Esophagus muscularis mucosa (tissue), 4 donors: ENCODE measurements at places on chromosomes 12 and 14. TPM values are rescaled to one million over a fixed set of nuclear protein-coding genes. Genes with fewer than 3 reads are reported as not detected.

GRCh38 chr12:46430340-46430948, 57.9 kb upstream of the SLC38A2 start:
- H3K4me3 ChIP-seq = no peak overlapping the region
- no peaks in the 10 kb centered on the region for H3K27me3 ChIP-seq
- H3K4me1 ChIP-seq = peaks cover 12% of the 10 kb centered on the region
- no peaks in the 10 kb centered on the region for H3K36me3 ChIP-seq
- no peak overlapping the region for H3K27ac ChIP-seq
- no peak for DNase-seq

DNA sequence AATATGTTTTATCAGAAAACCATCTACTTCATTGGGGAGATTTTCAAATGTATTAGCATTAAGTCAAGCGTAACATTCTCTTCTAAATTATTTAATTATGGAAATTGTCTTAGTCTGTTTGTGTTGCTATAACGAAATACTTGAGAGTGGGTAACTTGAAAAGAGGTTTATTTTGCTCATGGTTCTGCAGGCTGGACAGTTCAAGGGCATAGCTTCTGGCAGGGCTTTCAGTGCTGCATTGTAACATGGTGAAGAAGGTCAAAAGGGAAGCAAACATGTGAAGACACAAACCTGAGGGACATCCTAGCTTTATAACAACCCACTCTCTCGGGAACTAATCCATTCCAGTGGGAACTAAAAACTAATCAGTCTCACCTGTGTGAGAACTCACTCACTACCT, 84.3 kb upstream of the TMPO start:
- no peak overlapping the region for H3K27ac ChIP-seq
- no peak overlapping the region for H3K4me3 ChIP-seq
- no peaks in the 10 kb centered on the region for H3K27me3 ChIP-seq

- no peaks in the 10 kb centered on the region for H3K4me1 ChIP-seq
- H3K36me3 ChIP-seq = no peaks in the 10 kb centered on the region
- H3K27me3 ChIP-seq = no peaks in the 10 kb centered on the region
- no peak overlapping the region for H3K4me3 ChIP-seq
- no peak overlapping the region for H3K27ac ChIP-seq
- no peak for DNase-seq
These were observed 12.3 kb upstream of the RIMBP2 start for GRCh38 chr12:130728158-130729058.

DNA sequence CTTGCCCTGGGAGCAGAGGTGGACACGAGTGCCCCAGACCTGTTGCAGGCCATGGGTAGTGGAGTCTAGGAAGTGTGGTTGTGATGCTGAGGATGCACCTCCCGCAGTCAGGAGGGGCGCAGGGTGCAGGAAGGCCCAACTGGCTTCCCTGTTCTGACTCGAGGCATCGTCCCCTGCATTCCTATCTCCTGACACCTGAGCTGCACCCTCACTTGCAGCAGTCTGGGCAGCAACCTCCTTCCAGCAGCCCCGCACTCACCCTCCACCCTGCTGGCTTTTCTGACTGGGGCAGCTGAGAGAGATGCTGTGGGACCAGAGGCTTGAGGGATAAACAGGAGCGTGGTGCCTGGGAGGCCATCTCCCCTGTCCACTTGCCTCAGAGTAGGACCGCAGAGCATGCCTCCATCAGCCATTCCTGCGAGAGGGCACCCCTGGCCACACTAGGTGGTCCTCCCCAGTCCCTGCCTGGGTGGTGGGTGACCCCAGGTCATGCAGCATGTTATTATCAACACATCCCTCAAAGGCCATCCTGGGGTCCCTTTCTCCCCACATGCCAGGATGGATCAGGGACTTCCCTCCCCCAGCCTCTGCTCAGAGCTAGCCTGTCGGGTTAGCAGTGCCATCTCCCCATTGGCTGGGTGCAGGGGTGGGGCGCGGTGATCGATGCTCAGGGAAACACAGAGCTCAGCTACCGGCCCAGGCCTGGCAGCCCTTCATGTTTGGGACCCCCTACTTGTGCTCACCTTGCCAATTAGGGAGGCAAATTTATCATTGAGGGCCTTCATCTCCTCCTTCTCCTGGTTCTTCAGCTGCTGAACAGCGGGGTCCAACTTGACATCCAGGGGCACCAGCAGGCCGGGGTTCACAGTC, 719 bp downstream of the KRT80 start:
- H3K27ac ChIP-seq = peak overlapping the region; percentile 63
- no peak for DNase-seq
- no peaks in the 10 kb centered on the region for H3K27me3 ChIP-seq
- H3K4me1 ChIP-seq = peaks cover 68% of the 10 kb centered on the region
- no peaks in the 10 kb centered on the region for H3K36me3 ChIP-seq

DNA sequence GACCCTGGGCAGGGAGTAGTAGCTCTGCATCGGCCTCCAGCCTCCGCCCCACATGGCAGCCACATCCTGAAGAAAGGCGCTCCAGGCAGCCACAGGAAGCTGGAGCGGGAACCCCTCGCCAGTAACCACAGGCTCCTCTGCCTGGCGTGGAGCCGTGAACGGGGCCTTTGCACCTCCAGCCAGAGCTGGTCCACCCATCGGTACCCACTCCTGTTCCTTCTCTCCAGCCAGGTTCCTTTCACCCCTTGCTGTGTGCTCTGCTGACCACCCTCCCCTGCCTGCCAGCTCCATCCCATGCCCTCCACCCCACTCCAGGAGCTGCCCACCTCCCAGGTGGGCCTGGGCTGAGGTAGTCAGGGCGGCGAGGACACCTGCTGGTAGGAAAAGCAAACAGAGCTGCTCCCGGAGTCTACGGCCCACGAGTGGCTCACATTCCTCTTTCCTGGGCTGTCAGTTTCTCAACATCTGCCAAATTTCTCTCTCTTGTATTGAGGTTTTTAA, 2.7 kb downstream of the TGFB3 start:
- H3K27me3 ChIP-seq = no peaks in the 10 kb centered on the region
- peak overlapping the region; percentile 96 for H3K27ac ChIP-seq
- no peaks in the 10 kb centered on the region for H3K36me3 ChIP-seq
- H3K4me1 ChIP-seq = peaks cover 63% of the 10 kb centered on the region

GRCh38 chr14:69719501-69719951, 47.4 kb upstream of the SRSF5 start:
- H3K27ac ChIP-seq = peak overlapping the region; percentile 29
- no peaks in the 10 kb centered on the region for H3K27me3 ChIP-seq
- no peaks in the 10 kb centered on the region for H3K36me3 ChIP-seq

DNA sequence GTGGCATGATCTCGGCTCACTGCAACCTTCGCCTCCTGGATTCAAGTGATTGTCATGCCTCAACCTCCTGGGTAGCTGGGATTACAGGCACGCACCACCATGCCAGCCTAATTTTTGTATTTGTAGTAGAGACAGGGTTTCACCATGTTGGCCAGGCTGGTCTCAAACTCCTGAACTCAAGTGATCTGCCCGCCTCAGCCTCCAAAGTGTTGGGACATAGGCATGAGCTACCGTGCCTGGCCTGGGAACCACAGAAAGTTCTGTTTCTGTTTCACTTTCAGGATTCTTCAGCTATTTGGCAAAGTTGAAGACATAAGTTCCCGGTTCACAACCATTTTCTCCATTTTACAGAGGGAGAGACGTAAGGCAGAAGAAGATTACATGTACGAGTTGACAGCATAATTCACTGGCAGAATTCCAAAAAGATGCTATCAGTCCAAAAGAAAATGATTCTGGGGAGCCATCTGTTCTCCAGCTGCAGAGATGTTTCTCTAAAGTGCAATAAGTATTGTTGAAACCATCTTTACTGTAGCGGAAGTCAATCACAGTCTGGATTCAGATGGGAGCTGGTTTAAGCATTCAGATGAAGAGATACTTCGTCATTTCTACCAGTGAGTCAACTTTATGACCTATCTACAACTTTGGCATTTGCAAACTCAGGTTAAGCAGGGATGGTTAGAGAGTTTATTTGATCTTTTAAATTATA, 8.1 kb upstream of the RNF34 start:
- H3K36me3 ChIP-seq = no peaks in the 10 kb centered on the region
- H3K4me3 ChIP-seq = no peak overlapping the region
- DNase-seq = no peak

GRCh38 chr14:65224799-65225198, 122.5 kb upstream of the MAX start:
- DNase-seq = no peak
- no peaks in the 10 kb centered on the region for H3K36me3 ChIP-seq
- peaks cover 8% of the 10 kb centered on the region for H3K4me1 ChIP-seq
- H3K27ac ChIP-seq = no peak overlapping the region
- no peaks in the 10 kb centered on the region for H3K27me3 ChIP-seq

DNA sequence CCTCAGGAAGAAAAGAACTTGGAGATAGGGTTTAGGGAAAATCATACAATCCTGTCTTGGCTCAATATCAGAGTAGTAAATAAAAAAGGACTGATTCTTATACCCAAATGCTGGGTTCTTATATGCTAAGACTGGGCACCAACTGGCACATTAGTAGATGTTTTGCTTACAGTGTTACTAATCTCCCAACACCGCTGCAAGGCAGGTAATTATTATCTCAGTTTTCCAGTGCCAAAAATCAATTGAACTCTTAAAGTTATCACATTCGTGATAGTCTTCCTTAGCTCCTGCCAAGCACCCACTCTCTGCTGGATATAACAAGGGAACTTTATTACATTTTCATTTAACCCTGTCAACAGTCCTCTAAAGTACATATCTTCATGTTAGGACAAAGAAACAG, 25.0 kb upstream of the HIGD1C start:
- DNase-seq = no peak
- peak overlapping the region; percentile 91 for H3K27ac ChIP-seq
- peak overlapping the region; percentile 91 for H3K4me3 ChIP-seq
- no peaks in the 10 kb centered on the region for H3K27me3 ChIP-seq
- H3K36me3 ChIP-seq = peaks cover 14% of the 10 kb centered on the region

GRCh38 chr12:113476176-113476986, 4.7 kb upstream of the LHX5 start:
- peaks cover 100% of the 10 kb centered on the region for H3K27me3 ChIP-seq
- H3K4me3 ChIP-seq = no peak overlapping the region
- no peak overlapping the region for H3K27ac ChIP-seq

The CAPZA3 gene
- total RNA-seq = not detected

The LRRC10 gene
- not detected for total RNA-seq

The EAPP gene
- 33.8 TPM for total RNA-seq

The GNB3 gene
- total RNA-seq = 0.50 TPM

The IFNG-AS1 gene
- not detected for total RNA-seq

The CMTM5 gene
- 0.78 TPM for total RNA-seq

The HECTD1 gene
- total RNA-seq = 197 TPM
